Nucleus accumbens (tissue), 56 donors: ENCODE measurements at places on chromosomes 3 and 15.
A peak's percentile ranks its signal among the peaks of the same experiment; 100 is the strongest.

- DNase-seq: no peak
Measured at GRCh38 chr3:55708242-55708641, 221.1 kb upstream of the WNT5A start.

- DNase-seq: no peak
Measured at GRCh38 chr15:43239732-43240491, 19.1 kb upstream of the EPB42 start.

DNA sequence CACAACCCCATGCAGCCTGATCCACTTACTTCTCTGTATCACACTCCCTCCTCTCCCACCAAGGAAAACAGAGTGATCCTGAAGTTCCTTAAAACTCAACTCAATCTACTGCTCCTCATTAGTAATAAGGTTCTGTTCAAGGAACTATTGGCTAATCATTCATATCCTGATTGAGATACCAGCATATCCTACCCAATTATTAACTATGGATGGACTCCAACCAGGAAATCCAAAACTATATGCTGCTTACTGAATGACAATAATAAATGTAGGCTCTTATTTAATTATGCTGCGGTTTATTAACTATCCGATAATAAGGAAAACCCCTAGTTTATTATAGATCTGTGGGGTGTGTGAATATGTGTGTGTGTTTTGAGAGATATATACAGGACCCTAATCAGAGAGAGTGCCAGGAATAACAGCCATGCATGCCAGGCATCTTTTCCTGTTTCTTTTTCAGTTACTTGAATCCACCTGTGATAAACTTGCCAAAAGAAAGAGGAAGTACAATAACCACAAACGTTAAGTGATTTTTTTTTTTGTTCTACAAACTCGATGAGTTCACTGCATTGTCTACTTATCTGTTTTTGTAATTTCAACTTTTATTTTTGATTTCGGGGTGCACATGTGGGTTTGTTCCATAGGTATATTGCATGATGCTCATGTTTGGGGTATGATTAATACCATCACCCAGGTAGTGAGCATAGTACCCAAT, 1031.7 kb upstream of the CFAP20DC start:
- DNase-seq: no peak

DNA sequence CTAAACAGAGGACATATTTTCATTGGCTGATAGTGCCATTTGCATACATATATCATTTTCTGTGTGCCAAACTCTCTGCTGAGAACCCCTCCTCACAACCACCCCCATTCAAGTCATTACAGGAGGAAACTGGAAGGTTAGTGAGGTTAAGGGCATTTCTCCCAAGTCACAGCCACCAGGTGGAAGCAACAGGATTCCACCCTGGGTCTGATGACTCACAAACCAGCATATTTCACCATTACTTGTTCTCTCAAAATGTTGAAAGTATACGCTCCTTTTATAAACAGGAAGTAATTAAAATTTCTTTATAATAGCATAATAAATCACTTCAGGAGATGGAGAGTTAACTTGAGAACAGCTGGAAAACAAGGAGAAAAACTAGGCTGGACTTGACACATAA, 398.6 kb upstream of the WNT5A start:
- no peak for DNase-seq

GRCh38 chr3:165895919-165896318, 58.7 kb upstream of the BCHE start:
- DNase-seq: no peak

DNA sequence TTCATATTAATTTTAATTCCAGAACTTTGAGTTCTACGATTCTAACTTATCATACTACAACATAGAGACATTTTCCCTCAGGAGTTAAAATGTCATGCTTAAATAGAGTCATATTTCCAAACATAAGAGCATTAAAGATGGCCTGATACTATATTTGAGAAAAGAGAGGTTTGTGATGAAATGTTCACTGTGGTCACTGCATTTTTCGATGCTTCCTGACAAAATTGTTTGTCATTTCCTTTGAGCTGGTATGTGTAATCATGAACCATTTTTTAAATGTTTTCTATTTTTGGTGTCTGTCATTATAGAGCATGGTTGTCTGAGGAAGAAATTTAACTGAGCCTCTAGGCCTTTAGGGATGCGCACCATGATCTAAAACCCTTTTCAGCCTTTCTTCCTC, 721.4 kb upstream of the NR2F2 start:
- DNase-seq: no peak

DNA sequence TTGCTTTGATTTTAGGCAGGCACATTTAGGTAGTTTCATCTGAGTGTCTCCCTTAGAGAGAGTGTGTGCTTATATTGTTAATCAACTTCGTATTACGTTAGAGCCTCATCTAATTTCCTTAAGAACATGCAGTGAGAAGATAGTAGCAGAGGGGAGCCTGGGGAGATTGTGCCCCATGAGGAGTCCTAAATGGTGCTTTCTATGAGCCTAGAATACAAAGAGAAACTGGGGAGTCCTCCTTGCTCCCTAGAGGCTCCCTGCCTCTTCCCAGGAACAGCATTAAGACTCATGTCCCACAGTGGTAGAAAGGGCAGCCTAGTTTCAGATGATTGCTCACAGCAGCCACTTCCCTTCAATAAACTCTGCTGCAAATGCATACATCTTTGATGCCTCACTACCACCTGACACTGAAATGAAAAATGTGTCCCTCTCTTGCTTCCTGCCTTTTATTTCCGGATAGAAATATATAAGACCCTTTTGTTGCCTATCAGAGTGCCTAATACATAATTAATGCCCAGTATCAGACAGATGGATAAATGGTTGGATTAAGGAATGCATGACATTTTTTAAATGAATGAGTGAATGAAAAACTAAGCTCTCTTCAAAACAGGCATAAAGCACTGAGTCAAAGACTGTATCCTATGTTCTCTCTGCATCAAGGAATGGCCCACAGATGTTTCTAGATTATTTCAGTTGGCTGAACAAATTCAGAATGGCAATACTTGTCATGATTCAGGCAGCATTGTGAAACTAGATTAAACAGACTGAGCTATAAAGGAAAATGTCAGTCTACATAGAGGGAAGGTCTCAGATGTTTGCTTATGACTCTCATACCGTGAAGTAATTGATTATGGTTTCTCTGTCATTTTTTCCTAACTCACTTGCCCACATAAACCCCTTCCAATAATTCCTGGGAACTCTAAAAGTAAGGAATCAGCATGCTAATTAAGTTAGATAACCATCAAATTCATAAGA, 362.1 kb downstream of the LRRC3B start:
- no peak for DNase-seq

- no peak for DNase-seq
Measured at GRCh38 chr3:111603679-111604078, 8.5 kb upstream of the ZBED2 start.

GRCh38 chr3:8835385-8835784, 66.0 kb upstream of the OXTR start:
- DNase-seq: no peak

GRCh38 chr15:68817304-68818065, 3.2 kb downstream of the ANP32A start:
- DNase-seq: no peak

DNA sequence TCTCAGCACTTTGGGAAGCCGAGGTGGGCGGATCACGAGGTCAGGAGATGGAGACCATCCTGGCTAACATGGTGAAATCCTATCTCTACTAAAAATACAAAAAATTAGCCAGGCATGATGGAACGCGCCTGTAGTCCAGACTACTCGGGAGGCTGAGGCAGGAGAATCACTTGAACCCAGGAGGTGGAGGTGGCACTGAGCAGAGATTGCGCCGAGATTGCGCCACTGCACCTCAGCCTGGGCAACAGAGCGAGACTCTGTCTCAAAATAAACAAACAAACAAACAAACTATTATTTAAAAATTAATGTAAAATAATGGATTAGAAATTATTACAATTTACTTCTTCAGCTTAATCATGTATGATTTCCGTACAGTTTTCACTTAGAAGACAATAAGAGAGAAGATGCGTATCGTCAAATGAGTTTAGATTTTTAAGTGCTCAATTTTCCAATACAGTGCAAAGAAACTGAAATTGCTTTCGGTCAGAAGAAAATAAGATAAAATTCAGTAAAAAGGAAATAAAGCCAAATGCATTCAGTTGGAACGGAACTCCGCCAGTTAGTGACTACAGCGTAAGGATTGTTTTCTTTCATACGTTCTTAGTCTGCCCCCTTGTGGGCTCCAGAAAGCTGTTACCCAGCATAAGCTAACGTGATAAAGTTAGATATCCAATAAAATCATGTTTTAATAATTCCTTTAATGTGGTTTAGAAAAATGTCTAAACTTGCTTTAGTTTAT, 24.8 kb downstream of the AADAC start:
- peak; percentile 5 for DNase-seq

- no peak for DNase-seq
Measured at GRCh38 chr3:135416182-135416581, 549.3 kb upstream of the PPP2R3A start.

DNA sequence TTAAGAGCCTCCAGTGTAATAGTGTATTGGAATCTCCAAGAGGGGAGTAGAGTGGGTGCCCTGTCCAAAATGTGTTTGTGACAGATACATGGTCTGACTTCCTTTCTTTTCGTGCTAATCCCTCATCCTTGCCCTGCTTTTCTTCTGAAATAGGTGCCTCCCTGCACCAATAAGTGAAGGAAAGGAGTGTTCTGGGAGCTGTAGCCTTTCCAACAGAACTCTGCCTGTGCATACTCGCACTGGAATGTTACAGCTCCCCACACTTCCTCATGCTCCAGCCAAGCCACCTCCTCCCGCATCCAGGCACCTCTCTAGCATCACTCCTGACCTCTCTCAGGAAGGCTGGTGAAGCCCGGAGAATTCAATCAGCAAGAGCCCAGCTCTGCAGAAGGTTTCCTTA, 478.0 kb downstream of the GABRG3 start:
- DNase-seq: no peak

DNA sequence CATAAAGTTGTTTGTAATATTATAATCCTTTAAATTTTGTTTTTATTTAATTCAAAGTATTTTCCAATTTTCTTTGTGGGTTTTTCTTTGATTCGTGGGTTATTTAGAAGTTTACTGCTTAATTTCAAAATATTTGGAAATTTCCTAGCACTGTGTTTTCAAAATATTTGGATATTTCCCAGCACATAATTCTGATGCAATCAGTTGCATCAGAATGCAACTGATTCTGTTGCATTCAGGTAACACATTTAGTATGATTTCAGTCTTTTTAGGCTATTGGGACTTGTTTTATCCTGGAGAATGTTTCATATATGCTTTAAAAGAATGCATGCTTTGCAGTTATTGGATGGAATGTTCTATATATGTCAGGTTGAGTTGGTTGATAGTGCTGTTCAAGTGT, 18.2 kb upstream of the PRR23C start:
- no peak for DNase-seq

- DNase-seq: no peak
Measured at GRCh38 chr15:82098674-82099073, 52.9 kb upstream of the MEX3B start.

GRCh38 chr15:37037850-37038715, 62.3 kb downstream of the MEIS2 start:
- no peak for DNase-seq

DNA sequence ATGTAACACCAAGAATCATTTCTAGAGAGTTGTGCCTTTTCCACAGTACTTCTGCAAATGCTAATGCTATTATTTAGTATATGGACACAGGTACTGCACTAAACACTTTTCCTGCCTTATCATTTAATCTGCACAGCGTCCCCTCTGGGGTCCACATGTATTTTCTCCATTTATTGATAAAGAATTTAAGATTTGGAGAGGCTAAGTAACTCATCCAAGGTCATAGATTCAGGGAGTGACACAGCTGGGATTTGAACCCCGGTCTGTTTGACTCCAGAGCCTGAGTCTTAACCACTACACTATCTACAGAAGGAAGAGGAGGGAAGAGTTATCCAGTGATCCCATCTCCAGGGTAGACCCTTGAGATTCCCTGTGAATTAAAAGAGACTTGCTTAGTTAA, 24.9 kb upstream of the TPRG1 start:
- DNase-seq: no peak

- no peak for DNase-seq
Measured at GRCh38 chr15:101413239-101413638, 76.3 kb downstream of the PCSK6 start.

GRCh38 chr15:91110407-91110806, 10.3 kb downstream of the SV2B start:
- no peak for DNase-seq

GRCh38 chr15:70754862-70755261, 8.5 kb downstream of the UACA start:
- no peak for DNase-seq

- no peak for DNase-seq
Measured at GRCh38 chr3:122826278-122826677, 31.4 kb downstream of the SLC49A4 start.

GRCh38 chr3:120650311-120650710, 31.7 kb downstream of the HGD start:
- no peak for DNase-seq

- DNase-seq: no peak
Measured at GRCh38 chr15:94252906-94253491, 21.6 kb downstream of the MCTP2 start.

DNA sequence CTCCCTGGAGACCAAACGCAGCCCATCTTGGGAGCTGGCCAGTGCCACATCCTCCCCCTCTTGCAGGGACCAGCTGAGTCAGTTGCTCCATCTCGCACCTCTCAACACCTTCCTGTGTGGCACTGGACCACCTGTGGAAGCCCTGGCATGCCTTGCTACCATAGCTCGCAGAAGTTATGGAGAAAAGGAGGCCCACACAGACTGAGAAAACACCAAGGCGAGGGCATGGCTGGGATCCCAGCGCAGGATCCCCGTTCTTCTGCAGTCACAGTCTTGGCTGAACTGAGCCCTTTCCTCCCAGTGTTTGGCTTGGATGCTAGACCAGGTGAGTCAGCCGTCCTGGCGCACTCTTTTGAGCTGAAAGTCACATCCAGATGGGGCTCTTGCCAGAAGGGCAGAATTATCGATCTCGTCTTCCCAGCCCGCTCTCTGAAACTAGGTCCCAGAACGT, 46.9 kb downstream of the CHRD start:
- no peak for DNase-seq

DNA sequence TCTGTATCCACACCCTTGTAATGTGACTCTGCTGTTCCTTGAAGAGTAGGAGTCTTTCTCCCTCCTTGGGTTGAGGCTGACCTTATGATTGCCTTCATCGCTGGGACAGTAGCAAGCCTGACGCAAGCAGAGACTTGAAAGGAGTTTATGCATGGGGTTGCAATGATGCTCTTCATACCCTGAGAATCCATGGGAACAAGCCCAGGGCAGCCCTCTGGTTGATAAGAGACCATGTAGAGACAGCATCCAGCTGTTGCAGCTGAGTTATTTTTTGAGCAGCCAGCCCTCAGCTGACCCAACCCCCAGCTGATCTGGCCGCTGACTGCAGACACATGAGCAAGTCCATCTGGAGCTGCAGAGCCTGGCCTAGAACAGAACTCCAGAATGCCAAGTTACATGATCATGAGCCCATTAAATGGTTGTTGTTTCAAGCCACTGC, 60.6 kb upstream of the ARNT2 start:
- DNase-seq: no peak
